ENCODE measurements at places on chromosomes 4 and X.

- no peak for DNase-seq
These were observed 44.9 kb upstream of the NDST4 start for GRCh38 chr4:115158296-115158695.

GRCh38 chr4:80462621-80463091 is 127.1 kb downstream of the CFAP299 start:
- DNase-seq: no peak

DNA sequence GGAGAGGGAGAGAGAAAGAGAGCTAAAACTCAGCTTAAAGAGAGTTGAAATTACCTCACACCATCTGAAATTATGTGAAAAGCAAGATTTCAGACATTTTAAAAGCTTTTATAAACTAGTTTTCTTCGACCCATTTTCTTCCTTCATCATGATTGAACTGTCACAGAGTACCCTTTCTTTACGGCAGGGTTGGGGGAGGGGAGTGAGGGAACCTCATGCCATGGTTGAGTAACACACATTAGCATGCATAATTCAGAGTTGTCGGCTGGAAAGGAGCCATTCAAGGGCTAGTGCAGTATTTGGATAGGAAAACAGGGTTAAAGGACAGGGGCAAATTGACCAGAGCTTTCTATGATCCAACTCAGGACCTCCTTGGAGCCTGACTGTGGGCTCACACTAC is 46.2 kb downstream of the PCDH19 start:
- DNase-seq: no peak

- DNase-seq: no peak
These were observed 994.1 kb downstream of the PCDH7 start for GRCh38 chr4:31714238-31714637.

GRCh38 chr4:86961605-86962295 is 26.9 kb downstream of the AFF1 start:
- DNase-seq: no peak

DNA sequence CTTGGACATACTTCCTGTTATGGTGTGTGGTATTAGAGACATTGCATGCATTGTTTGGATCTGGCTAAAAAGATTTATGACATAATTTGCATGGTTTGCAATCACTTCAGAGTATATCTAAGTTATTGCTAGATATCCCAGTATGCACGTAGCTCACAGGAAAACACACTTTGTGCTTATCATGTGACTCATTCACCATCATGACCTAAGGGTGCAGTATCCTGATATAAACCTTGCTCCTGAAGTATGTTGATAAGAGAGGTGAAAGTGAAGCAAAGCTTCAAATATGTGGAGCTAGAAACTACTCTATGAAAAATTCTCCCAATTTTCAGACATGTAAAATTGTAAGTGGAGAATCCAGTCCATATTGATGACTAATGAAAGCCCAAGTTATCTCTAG is 46.9 kb upstream of the GRXCR1 start:
- DNase-seq: no peak

GRCh38 chrX:11445540-11445939 is 152.3 kb downstream of the AMELX start:
- no peak for DNase-seq

DNA sequence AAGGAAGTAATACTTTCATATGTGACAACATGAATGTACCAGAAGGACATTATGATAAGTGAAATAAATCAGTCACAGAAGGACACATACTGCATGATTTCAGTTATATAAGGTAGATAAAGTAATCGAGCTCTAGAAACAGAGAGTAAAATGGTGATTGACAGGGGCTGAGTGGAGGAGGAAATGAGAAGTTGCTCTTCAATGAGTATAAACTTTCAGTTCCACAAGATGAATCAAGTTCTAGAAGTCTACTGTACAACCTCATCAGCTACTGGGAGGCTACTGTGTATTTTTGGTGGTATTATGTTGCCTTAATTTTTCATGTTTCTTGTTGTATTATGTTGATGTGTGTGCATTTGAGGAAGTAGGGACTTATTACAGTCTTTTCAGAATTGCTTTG is 270.9 kb upstream of the GRIA3 start:
- DNase-seq: no peak

DNA sequence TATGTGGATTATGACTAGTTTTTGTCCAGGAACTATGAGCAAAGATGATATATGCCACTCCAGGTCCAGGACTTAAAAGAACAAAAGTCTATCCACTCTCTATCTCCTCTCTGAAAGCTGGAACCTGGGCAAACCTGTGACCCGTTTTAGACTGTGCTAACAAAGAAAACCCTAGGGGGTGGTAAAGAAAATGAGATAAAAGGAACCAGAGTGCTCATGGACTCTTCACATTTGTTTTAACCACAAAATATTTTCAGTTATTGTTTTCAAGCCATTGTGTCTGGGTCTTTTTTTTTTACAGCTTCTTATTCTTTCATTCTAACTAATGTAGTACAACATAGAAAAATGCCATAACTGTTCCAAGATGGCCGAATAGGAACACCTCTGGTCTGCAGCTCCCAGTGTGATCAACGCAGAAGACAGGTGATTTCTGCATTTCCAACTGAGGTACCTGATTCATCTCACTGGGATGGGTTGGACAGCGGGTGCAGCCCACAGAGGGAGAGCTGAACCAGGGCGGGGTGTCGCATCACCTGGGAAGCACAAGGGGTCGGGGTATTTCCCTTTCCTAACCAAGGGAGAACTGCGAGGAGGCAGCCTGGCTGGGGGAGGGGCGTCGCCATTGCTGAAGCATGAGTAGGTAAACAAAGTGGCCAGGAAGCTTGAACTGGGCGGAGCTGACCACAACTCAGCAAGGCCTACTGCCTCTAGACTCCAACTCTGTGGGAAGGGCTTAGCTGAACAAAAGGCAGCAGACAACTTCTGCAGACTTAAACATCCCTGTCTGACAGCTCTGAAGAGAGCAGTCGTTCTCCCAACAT is 45.1 kb downstream of the CHM start:
- no peak for DNase-seq

DNA sequence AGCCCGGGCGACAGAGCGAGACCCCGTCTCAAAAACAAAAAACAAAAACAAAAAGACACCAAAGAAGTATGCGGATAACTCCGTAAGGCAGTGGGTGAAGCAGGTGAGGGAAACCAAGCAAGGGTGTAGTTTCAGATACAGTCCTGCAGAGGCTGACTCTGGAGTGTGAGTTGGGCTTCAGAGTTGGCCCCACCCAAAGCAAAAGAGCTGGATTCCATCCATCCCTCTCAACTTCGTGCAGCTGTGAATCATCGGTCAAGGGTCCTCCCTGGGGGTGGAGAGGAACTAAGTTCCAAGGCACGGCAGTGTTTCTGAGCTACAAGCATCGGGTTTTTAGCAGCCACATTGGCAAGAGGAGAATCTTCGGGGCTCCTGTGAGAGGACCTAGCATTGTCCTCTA is 43.9 kb upstream of the FAM9A start:
- no peak for DNase-seq

DNA sequence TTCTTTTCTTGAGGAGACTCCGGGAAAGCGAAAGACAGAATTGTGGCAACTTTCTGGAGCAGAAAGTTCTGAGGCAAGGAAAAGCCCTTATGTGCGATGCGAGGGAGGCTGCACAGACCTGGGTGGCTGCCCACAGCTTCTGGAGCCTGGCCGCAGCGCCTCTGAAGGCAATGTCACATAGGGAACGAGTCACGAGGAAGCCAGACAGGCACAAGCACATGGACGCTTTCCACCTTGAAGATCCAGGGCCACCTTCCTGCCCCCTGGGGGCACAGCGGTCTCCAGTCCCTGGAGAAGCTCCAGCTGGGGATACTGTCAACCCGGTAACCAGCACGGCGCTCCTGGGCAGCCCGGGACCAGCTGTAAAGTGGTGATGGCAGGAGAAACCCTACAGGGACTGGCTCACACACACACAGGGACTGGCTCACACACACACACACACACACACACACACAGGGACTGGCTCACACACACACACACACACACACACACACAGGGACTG is 69.8 kb downstream of the MTNR1A start:
- DNase-seq: no peak

DNA sequence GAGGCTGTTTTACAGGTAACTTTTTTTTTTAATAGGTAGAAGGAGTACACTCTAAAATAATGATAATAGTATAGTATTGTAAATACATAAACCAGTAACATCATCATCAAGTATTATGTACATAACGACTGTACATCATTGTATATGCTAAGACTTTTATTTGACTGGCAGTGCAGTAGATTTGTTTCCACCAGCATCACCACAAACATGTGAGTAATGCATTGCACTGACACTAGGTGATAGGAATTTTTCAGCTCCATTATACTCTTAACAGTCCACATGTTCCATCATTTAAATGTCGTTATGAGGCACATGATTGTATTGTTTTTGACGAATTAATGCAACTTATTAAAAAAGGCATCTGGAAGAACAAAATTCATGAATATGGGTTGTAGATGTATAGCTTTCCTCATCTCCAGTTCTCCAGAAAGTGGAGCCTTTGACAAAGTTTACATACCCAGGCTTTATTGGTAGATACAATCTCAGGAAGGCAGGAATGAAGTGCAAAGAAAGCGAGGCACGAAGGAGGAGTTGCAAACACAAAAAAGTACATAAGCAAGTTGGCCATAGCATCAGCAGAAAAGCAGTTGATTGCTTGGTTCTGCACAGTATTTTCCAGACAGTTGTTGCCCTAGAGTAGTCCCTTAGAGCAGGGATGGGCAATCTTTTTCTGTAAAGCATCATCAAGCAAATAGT is 336.9 kb upstream of the NR3C2 start:
- DNase-seq: no peak

DNA sequence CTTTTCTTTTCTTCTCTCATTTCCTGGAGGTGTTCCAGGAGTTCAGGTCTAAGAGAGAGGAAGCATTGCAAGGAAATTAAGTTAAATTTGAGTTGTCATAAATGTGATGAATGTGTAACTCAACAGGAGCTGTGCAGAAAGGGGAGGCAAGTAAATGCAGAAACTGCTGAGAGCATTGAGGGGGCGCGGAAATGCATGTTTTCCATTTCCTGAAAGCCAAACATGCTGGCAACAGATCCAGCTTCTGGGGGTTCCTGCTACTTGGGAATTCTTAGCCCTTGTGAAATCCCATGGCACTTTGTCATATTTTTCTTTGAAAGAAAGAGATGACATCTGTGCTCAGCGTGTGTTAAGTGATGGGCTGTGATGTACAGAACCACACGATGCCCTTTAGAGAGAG is 33.8 kb upstream of the NAP1L5 start:
- no peak for DNase-seq

- no peak for DNase-seq
These were observed 611.6 kb upstream of the GRIA3 start for GRCh38 chrX:122572461-122572860.

GRCh38 chr4:189826657-189827056 is 114.0 kb upstream of the FRG1 start:
- DNase-seq: no peak

GRCh38 chr4:21454201-21454600 is 494.4 kb downstream of the KCNIP4 start:
- no peak for DNase-seq

GRCh38 chr4:174156239-174156826 is 127.1 kb downstream of the FBXO8 start:
- DNase-seq: no peak

DNA sequence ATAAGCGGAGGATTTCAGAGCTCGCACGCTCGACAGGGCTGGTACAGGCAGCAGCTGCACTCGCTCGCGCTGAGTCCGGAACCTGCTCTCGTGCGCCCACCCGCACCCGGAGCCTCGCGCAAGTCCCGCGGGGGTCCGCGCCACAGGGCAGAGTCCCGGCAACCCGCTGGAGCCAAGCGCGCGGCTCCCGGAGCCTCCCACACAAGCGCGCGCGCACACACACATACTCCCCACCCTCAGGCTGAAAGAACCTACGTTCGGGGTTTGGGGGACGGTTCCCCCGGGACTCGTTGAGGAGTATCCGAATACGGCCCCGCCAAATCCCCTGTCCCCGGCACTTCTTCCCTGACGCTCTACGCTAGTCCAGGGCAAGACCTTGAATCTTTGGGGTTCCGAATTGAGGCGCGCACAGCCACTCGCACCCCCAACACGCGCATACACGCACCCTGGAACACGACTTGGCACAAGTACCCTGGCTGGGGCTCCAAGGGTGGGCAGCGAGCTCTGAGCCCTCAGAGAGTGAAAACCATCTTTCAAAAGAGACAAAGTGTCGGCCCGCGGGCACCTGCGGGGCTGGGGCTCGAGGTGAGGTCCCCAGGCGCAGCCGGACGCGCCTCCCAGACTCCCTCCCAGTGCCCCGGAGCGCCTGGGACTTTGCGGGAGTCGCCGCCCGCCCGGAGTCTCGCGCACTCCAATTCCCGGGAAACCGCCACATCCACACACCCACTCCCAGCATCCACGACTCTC is 952 bp downstream of the ANOS1 start:
- DNase-seq: no peak

DNA sequence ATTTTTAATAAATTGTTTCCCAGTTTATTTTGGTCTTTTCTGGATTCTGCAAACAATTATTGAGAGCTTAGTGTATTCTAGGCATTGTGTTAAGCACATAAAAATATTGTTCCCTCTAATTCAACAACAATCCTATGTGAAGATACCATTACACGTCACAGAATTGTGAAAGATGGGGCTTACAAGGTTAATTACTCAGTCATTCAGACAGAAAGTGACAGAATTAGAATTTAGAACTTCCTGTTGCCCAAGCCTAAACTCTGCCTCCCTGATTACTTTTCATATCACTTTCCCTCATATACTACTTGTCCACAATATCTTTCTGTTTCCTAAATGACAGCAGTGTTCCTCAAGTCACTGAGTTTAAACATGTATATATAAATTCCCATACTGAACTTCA is 186.7 kb upstream of the VEGFC start:
- no peak for DNase-seq

GRCh38 chr4:176360446-176360845 is 40.7 kb downstream of the SPCS3 start:
- DNase-seq: no peak

DNA sequence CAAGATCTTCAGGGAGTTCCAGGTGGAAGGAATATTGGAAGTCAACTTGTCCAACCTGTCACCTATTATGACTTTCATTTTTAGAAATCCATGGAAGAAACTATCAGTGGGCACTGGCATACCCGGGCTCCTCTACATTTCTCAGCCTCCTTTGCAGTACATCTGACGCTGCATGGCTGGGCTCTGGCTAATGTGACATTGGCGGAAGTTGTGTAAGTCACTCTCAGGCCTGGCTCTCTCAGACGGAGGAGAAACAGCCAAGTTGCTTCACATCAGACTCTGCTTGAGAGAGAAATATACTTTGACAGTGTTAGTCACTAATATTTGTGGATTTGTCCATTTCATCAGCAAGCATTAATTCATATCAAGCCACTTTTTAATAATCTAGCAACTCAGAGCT is 4.5 kb downstream of the DCHS2 start:
- DNase-seq: no peak

DNA sequence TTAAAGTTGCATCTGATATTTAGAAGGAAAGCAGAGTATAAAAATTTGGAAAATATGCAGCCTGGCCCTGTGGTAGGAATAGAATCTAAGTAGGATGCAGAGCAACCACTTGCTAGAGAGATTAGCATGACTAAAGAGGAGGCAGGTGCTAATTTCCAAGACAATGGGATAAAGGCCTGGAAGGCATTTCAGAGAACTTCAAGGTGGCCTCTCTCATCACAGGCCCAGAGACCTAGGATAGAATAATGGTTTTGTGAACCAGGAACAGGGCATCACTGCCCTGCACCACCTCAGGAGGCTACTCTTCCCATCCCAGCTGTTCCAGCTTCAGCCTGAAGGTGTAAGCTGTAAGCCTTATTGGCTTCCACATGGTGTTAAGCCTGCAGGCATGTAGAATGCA is 621.7 kb upstream of the HS3ST1 start:
- no peak for DNase-seq
